ENCODE measurements at places on chromosomes 2 and 18.

DNA sequence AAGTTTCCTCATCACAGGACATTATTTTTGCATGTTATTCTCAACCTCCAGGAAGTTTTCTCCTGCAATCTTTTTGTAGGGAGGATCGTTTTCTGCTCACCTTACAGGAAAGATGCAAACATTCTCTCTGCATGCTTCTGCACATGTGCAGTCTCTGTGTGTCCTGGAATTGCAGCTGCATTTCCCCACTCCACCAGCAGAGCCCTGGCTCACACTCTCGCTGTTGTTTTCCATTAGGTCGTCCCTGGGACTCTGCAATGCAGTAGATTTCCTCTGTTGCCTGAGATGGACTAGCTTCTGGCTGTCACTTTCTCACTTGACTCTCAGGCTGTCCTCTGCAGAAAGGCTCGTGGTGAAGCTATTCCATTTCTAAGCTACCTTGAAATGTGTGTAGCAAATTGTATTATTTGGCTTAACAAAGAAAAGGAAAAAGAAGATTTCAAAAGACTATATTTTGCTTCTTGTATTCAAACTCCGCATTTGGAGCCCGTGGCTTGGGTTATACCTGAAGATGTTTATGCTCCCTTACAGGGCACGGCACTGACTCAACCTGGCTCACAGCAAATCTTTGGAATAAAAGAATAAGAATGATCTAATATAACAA, 346.7 kb downstream of the RAD51AP2 start:
- DNase-seq = peak; percentile 37

GRCh38 chr2:117835990-117836760, 21.7 kb downstream of the DDX18 start:
- DNase-seq = peak; percentile 82

DNA sequence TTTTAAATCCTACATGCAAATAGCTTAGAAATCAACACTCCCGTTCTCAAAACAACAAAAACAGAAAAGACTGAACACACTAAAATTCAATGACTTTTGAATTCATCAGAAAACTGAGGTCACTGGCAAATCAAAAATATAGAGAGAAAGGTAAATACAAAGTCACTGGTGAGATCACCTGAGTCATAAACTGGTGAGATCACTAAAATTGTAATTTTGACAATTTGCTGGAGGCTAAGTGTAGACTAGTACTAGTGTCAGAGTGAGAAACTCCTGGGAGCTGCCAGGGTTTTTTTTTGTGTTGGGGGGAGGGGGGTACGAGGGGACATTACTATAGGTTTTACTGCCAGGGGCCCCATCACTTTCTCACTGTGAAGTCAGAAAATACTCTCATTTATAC, 1876.0 kb upstream of the CELF4 start:
- no peak for DNase-seq

GRCh38 chr2:14717131-14717530, 84.6 kb downstream of the LRATD1 start:
- no peak for DNase-seq

DNA sequence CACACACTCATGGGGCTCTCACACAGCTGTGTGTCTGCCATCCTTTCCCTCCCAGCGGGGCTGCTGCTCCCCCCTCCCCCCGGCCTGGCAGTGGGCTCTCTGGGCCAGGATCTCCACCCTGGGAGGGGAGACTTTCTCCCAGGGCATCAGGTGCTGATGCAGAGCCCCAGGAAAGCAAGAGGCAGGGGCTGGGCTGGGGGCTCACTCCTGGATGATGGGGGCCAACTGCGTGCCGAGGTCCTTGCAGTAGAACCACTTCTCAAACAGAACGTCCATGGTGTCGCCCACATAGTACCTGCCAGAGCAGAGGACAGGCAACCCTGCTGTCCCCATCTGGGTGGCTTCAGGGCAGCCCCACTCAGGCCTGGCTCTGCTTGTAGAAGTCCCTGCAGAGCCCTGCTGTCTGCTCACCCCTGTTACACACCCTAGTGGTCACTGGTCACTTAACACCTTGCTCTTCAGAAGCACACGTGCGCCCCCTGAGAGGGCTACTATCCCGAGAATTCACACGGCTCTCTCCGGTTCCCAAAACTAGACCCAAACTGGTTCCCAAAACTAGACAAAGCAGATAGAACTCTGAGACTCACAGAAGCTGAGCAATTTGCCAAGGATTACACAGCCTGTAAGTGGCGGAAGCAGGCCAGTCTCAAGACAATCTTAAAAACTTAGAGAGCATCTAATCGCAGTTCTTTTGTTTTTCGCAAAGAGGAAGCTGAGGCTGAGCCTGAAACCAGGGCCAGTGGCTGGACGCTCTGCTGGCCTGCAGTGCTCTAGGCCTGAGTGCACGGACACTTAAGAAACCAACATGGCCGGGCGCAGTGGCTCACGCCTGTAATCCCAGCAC, 6.6 kb upstream of the OXER1 start:
- DNase-seq = peak; percentile 63

DNA sequence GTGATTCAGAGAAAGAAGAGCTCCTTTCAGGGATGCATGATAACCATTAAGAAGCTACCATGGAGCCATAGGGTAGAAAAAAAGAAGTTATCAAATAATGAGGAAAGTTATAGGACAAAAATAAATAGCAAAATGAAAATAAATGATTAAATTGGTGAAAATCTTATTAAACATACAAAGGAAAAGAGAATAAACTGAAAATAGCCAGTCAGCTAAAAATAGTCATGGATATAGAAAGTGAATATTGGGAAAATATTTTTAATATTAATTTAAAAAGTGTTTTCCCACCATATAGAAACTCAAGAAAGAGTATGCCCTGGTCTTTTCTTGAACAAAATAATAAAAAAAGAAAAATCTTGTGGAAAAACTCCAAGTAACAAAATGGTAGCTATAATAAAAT, 209.2 kb upstream of the CDH19 start:
- DNase-seq = no peak

GRCh38 chr2:30287857-30288513, 56.7 kb downstream of the LBH start:
- DNase-seq = no peak

DNA sequence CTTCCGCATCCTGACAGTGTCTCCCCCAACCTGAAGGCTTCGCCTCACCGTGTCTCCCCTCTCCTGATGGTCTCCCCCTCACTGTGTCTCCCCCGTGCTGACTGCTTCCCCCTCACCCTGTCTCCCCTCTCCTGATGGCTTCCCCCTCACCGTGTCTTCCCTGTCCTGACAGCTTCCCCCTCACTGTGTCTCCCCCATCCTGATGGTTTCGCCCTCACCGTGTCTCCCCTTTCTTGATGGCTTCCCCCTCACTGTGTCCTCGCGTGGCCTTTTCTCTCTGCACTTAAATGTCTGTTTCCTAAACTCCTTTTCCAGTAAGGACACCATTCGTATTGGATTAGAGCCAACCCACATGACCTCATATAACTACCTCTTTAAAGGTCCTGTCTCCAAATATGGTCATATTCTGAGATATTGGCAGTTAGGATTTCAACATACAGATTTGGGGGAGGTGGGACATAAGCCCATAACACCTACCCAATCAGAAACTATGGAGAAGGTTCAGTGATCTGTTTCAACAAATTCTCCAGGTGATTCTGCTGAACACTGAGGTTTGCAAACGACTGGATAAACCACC, 47.9 kb upstream of the RAB27B start:
- DNase-seq = no peak

DNA sequence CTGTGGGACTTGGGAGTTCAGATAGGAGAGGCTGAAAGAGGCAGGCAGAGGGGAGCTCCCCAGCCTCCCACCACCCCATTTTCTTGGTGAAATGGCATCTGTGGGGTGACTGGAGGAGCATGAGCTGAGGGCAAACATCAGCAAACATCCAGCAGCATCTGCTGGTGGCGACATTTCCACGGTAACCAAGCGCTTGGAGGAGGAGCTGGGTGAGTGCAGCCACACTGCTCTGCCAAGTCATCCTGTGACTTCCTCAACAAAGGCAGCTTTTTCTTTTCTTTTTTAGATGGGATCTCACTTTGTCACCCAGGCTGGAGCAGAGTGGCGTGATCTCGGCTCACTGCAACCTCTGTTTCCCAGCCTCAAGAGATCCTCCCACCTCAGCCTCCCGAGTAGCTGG, 5.6 kb downstream of the TXNL4A start:
- peak; percentile 22 for DNase-seq

GRCh38 chr2:23690421-23691105, 236.4 kb downstream of the ATAD2B start:
- no peak for DNase-seq

GRCh38 chr18:32919799-32920198, 147.0 kb upstream of the KLHL14 start:
- DNase-seq = peak; percentile 5

DNA sequence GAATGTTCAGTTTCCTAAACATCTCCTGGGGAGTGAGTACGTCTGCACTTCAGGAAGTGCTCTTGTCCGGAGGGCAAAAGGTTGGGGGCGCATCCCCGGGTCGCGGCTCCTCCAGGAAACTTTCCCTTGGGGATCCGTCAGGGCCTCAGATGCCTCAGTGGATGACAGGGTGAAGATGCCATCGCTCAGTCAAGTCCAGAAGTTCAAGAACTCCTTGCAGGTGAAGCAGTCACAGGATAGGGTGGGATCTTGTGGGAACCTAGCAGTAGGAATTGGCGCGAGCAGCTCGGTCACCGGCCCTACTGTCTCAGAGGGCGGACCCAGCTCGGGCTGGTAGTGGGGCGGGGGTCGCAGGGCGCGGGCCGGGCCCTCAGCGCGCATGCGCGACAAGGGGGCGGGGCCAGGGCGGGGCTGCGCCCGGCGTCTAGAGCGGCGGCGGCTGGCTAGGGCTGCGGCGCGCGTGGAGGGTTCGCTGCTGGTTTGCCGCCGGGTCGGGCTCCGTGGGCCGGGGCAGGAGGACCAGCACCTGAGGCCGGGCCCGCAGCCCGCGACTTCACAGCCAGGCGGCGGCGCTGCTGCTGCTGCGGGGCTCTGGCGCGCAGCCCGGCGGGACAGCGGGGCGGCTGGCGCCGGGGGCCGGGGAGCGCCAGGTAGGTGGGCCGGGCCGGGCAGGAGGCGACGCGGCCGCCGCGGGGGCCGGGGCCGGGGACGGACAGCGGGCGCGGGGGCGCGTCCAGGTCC, at the start of gene INPP4A:
TSS of gene INPP4A (plus strand) at position 423 of the 741 bp plus-strand sequence. CDS start 75,191 bp downstream, outside the sequence.
- peak; percentile 76 for DNase-seq

DNA sequence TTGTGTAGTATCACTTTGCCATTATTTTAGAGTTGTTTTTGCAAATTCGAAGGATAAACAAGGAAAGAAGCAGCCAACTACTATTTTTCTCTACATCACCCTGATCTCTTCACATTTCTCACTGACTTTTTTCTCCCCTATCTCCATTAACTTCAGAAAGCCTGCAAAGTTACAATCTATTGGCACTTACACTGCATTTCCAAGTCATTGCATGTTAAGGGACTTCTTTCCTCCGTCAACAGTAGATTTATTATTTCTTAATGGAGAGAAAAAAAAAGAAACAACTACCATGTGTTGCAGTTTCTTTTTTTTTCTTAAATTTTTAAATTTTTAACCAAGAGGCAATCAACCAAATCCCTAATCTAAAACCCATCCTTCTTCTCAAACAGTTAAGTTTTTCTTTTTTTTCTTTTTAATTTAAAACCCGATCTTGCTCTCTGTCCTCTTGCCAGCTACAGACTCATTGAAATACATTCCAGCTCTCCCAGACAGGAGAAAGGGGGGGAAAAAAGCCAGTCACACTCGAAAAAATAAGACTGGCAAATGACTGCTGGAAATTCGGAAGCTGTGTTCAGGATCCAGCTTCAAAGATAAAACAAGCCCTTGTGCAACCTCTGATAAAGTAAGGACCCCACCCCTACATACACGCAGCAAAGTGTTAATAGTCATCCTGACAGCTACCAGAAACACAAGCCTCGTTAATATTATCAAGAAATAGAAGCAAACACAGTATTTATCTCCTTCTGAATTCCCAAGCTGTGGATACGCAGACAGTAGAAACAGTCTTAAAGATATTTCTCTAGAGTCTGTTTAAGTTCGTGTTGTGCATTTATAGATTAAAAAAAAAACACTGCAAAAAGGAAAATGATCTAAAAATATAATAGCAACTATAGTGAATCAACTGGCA, 1.3 kb downstream of the LRRTM4 start:
- no peak for DNase-seq

DNA sequence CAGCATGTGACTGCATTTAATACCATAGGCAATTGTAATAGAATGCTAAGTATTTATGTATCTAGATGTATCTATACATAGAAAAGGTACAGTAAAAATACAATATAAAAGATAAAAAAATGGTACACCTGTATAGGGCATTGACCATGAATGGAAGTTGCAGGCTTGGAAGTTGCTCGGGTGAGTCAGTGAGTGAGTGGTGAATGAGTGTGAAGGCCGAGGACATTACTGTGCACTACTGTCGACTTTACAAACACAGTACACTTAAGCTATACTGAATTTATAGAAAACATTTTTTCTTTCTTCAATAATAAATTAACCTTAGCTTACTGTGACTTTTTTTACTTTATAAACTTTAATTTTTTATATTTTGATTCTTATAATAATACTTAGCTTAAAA, 8.9 kb downstream of the DIS3L2 start:
- peak; percentile 69 for DNase-seq

- no peak for DNase-seq
Measured at GRCh38 chr2:53498210-53498609, 269.4 kb upstream of the CHAC2 start.
